Activated T-helper 2 cell treated with anti-CD3 and anti-CD28 coated beads, Interferon-gamma antibody, Interleukin-2, Interleukin-4, amounts not matched to agents 10 μg/mL and 5 μg/mL and 100 μg/mL, durations not matched to agents 14 hours and 24 hours and 36 hours (primary cell): ENCODE measurements at places on chromosomes 11 and 22. TPM values are rescaled to one million over a fixed set of nuclear protein-coding genes. Genes with fewer than 3 reads are reported as not detected.

OR51I1 gene
- total RNA-seq, result not detected in 2 replicates

TMEM86A gene
- total RNA-seq, result 0.11 and 0.55 TPM in 2 replicates

CCDC81 gene
- 0.83 and 1.5 TPM in 2 replicates for total RNA-seq

SOX6 gene
- total RNA-seq, result 0.34 TPM in 1 of 2 replicates, not detected in the other

OR4C45 gene
- total RNA-seq, result not detected in 2 replicates

DNA sequence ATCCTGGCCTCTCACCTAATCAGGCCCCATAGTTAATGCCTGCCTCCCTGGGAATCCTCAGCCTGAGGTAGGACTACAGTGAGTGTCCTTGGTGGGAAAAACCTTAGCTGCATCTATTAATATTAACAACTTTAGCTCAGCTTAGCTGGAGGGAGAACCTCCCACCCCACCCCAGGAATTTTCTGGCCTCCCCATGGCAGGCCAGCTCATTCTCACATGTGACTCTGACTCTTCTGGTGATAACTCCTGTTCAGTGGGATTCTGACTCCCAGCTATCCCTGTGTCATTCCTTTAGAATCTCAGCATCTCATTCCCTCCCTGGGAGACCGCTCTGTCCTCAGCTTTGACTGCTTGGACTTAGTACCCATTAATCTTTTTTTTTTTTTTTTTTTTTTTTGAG lies 14.5 kb downstream of the ART5 start:
- no peaks in the 10 kb centered on the region for H3K4me1 ChIP-seq
- H3K4me3 ChIP-seq, result no peak overlapping the region
- DNase-seq, result no peak
- H3K36me3 ChIP-seq, result no peaks in the 10 kb centered on the region

DNA sequence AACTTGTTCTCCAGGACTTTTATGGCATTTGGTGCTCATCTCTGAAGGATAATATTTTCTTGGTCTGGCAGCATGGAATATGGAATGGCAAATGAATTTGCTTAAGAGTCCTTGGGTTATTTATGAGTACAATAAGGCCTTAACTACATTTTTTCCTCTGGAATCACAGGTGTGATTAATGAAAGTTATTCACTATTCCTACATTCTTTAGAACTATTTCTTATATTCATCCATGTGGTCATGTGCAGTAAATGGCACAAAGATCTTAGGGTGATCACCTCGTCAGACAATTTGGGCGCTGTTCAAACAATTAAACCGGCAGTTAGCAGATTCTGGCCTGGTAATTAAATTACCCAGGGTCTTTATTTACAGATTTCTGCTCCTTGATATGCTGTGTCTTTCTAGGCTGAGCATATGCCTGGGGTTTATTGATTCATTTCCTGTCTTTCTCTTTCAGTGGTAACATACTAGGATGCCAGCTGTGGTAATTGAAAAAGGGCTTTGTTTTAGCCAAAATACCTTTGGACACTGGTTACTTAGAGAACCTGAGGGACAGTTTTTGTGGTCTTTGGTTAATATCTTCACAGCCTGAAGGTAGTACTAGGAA lies 31.6 kb downstream of the SIK2 start:
- no peaks in the 10 kb centered on the region for H3K27me3 ChIP-seq
- peaks cover 19% of the 10 kb centered on the region for H3K36me3 ChIP-seq
- DNase-seq, result no peak
- peaks cover 29% of the 10 kb centered on the region for H3K4me1 ChIP-seq
- no peak overlapping the region for H3K4me3 ChIP-seq

DNA sequence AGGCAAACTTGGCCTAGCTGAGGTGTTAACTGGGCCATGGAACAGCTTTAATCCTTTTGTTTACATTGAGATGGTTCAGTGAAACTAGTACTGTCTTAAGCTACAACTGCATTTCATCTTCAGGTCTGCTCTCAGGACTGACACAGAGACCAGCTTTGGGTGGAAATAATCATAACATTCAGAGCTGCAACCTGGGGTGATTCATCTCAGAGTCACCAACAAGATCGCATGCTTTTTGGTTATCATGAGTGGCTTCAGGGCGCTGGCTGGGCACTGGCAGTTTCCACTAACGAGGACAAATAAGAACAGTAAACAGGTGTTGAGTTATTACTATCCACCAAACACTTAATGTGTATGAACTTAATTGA lies 60.9 kb upstream of the PAX6 start:
- no peak for DNase-seq
- no peak overlapping the region for H3K4me3 ChIP-seq

DNA sequence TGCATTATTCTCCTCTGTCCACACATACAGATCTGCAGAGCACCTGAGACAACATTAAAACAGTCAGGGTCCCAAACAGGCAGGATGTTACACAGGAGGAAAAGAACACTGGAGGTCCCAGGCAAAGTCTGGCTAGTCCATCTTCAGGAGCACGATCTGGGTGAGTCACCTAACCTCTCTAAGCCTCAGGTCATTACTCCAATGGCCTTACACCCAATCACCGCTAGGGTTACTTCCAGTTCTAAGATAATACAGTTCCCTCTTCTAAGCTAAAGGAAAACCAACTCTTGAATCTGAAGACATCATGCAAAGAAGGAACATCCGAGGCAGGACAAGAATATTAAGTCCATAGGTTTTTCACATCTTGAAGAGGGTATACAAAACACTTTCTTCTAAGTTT lies 24.5 kb downstream of the ASCC2 start:
- no peaks in the 10 kb centered on the region for H3K27me3 ChIP-seq
- H3K27ac ChIP-seq, result no peak overlapping the region
- peaks cover 79% of the 10 kb centered on the region for H3K36me3 ChIP-seq
- no peak overlapping the region for H3K4me3 ChIP-seq
